ENCODE measurements at places on chromosomes 13 and 19.

DNA sequence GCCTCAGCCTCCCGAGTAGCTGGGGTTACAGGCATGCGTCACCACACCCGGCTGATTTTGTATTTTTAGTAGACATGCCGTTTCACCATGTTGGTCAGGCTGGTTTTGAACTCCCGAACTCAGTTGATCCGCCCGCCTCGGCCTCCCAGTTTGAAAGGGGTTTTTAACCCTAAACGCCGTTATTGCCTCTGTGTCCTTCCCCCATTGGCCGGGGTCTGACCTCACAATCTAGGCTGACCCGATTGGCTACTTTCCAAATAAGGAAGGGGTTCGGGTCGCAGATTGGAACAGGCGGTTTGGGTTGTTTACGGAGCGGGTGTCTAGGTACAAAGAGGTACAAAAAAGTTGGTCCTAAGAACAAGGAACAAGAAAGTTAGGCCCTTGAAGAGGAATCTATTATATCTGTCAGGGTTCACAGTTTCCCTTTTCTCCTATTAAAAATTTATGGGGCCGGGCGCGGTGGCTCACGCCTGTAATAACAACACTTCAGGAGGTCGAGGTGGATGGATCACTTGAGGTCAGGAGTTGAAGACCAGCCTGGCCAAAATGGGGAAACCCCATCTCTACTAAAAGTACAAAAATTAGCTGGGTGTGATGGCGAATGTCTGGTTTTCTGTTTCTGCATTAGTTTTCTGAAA lies 1.0 kb downstream of the ZNF253 start:
- peaks cover 6% of the 10 kb centered on the region for H3K36me3 ChIP-seq
- DNase-seq: peak; percentile 52
- peaks cover 39% of the 10 kb centered on the region for H3K4me1 ChIP-seq

GRCh38 chr13:80037505-80037888 lies 303.4 kb downstream of the SPRY2 start:
- H3K36me3 ChIP-seq: no peaks in the 10 kb centered on the region
- peak overlapping the region; percentile 43 for H3K4me3 ChIP-seq
- peaks cover 49% of the 10 kb centered on the region for H3K4me1 ChIP-seq
- H3K27me3 ChIP-seq: no peaks in the 10 kb centered on the region

- H3K27ac ChIP-seq: peak overlapping the region; percentile 34
- no peaks in the 10 kb centered on the region for H3K27me3 ChIP-seq
- H3K36me3 ChIP-seq: peaks cover 42% of the 10 kb centered on the region
- H3K4me1 ChIP-seq: peaks cover 73% of the 10 kb centered on the region
- DNase-seq: no peak
Observed at GRCh38 chr19:45419895-45420294, 3.8 kb downstream of the ERCC1 start.

DNA sequence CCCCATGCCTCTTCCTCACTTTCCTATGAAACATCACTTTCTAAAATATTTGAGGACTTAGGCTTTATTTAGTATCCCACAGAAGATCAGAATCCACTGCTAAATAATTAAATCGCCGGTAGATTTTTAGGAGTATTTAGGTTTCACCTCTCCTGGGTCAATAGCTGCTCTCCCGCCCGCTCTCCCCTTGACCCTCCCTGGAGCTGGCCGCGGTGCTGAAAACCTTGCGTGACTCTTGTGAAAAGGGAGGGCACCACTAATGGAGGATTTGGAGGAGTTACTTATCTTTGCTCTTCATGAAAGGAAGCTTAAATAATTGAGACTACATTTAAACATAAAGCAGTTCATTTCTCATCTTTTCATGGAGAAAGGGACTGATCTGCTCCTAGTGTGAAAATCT lies 14.1 kb downstream of the POU4F1 start:
- DNase-seq: no peak
- H3K27me3 ChIP-seq: peaks cover 70% of the 10 kb centered on the region
- H3K4me1 ChIP-seq: peaks cover 7% of the 10 kb centered on the region
- peaks cover 11% of the 10 kb centered on the region for H3K36me3 ChIP-seq
- H3K4me3 ChIP-seq: no peak overlapping the region

GRCh38 chr19:33387351-33388230 lies 14.1 kb downstream of the CEBPG start:
- no peaks in the 10 kb centered on the region for H3K27me3 ChIP-seq
- H3K27ac ChIP-seq: peak overlapping the region; percentile 37
- no peak for DNase-seq
- no peak overlapping the region for H3K4me3 ChIP-seq
- H3K36me3 ChIP-seq: peaks cover 7% of the 10 kb centered on the region

DNA sequence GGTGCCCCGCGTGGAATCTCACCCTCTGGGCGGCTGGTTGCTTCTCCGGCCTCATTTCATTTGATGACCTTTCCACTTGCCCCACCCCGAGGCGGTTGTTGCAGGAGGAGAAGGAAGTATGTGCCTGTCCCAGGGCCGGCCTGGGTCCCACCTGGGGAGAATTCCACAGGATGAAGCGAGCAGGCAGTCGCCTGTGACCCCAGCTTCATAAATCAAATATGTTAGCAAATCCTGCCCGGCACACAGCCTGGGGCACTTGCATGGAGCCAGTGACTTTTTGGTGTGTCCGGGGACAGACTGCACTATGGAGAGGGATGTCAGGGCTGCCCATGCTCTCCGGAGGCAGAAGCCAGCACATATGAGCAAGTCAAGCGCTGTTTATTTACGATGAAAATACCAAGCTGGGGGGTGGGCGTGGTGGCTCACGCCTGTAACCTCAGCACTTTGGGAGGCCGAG lies 19.7 kb upstream of the ZBTB7A start:
- H3K27me3 ChIP-seq: no peaks in the 10 kb centered on the region
- H3K36me3 ChIP-seq: peaks cover 28% of the 10 kb centered on the region
- no peak overlapping the region for H3K4me3 ChIP-seq
- peak overlapping the region; percentile 51 for H3K27ac ChIP-seq
- DNase-seq: no peak
- H3K4me1 ChIP-seq: peaks cover 15% of the 10 kb centered on the region

GRCh38 chr13:96792736-96793403 lies 201.4 kb downstream of the OXGR1 start:
- no peak overlapping the region for H3K27ac ChIP-seq
- DNase-seq: no peak
- no peaks in the 10 kb centered on the region for H3K36me3 ChIP-seq

GRCh38 chr19:3881272-3882040 lies 971 bp downstream of the ATCAY start:
- H3K4me1 ChIP-seq: peaks cover 13% of the 10 kb centered on the region
- peaks cover 48% of the 10 kb centered on the region for H3K27me3 ChIP-seq
- no peak for DNase-seq
- H3K36me3 ChIP-seq: no peaks in the 10 kb centered on the region
- peak overlapping the region; percentile 29 for H3K4me3 ChIP-seq

Measured in stimulated activated naive B cell treated with anti-CD40 and anti-IgM and Interleukin-4, amounts not matched to agents 10 μg/mL and 1 μg/mL and 100 μg/mL, for 72 hours (primary cell).